ENCODE measurements at places on chromosomes 3 and 15.

GRCh38 chr3:82224661-82225060 lies 463.2 kb upstream of the GBE1 start:
- DNase-seq: no peak

- DNase-seq: no peak
These were observed 437.1 kb upstream of the CBLB start for GRCh38 chr3:106305882-106306435.

- no peak for DNase-seq
These were observed 60.5 kb downstream of the IGF2BP2 start for GRCh38 chr3:185764163-185764979.

- no peak for DNase-seq
These were observed 57.4 kb downstream of the TIPARP start for GRCh38 chr3:156731813-156732212.

GRCh38 chr3:31050296-31050695 lies 155.8 kb upstream of the GADL1 start:
- DNase-seq: no peak

DNA sequence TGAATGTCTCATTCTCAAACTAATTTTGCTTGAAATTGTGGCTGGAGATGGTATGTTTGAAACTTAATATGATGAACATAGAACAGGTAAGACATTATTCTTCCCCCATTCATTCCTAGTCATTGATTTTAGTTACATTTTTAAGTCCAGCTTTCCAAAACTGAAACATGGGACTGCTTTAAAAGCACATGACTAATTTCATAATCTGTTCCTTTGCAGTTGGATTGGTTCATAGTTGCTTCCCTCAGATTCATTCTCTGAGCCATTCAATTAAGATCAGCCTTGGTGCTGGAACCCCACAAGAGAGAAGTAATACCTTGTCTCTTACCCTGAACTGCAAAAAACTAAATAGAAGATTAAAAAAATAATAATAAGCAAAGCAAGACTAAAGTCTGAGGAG lies 87.5 kb upstream of the TGFBR2 start:
- no peak for DNase-seq

DNA sequence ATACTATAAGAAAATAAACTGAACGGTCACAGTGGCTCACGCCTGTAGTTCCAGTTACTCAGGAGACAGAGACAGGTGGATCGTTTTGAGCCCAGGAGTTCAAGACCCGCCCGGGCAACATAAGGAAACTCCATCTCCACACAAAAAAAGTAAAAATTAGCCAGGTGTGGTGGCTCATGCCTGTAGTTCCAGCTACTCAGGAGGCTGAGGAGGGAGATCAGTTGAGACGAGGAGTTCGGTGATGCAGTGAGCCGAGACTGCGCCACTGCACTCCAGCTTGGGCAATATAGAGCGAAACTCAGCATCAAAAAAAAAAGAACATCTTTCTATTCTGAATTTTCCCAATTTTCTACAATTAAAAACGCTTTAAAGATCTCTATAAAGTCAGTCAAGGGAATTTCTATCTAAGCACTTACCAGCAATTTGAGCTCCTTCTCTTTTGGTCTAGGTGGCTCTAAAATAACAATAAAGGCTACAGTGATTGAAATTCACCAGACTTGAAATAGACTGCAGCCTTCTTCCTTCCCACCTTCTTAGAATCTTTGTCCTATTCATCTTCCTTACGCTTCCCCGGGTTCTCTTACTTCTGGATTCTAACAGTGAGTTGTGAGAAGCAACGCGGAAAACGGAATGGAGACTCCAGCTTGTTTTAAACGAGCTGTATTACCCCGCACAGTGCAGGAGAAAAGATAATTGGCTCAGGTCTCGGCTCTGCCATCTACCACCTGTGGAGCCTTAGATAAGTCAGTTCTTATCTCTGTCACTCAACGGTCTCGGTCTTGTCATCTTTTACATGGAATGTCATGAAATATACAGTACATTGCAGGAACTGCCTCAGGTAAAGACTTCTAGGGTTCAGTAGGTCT lies 812 bp upstream of the SEC62 start:
- peak; percentile 20 for DNase-seq
